A673 (cell line): ENCODE measurements at places on chromosomes 4 and X.
A peak's percentile ranks its signal among the peaks of the same experiment; 100 is the strongest.

DNA sequence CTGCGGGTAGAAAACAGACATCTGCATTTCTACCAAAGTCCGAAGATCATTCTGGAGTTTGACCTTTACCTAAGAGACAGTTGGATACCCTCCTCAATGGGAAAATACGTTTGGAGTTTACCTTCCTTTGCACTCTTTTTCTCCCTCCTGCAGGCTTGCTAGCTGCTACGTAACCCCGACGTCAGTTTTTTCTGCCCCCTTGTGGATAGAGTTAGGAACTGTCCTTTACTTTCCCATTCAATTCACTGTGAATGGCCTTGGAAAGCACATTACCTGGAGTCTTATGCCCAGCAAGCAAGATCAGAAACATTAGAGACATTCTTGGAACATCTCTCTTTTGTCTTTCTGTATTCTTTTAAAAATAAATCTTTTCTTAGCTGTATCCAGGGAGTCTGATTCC is 250.7 kb downstream of the NAP1L3 start:
- DNase-seq = peak; percentile 69

DNA sequence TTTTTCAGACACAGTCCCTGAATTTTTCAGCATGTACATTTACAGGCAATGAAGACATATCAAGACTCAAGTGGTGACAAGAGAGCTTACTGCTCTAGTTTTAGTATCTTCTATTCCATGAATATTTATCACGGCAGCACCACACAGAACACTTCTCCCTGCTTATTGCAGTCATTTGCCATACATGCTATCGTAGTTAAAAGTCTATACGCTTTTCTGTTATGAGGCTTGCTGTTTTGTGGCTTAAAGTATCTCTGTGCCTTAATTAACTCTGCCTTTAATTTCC is 65.4 kb upstream of the GK2 start:
- no peak for DNase-seq

GRCh38 chrX:39309018-39309635 is 507.9 kb downstream of the MID1IP1 start:
- DNase-seq = peak; percentile 17

GRCh38 chrX:8204169-8204935 is 33.3 kb upstream of the VCX2 start:
- DNase-seq = no peak

DNA sequence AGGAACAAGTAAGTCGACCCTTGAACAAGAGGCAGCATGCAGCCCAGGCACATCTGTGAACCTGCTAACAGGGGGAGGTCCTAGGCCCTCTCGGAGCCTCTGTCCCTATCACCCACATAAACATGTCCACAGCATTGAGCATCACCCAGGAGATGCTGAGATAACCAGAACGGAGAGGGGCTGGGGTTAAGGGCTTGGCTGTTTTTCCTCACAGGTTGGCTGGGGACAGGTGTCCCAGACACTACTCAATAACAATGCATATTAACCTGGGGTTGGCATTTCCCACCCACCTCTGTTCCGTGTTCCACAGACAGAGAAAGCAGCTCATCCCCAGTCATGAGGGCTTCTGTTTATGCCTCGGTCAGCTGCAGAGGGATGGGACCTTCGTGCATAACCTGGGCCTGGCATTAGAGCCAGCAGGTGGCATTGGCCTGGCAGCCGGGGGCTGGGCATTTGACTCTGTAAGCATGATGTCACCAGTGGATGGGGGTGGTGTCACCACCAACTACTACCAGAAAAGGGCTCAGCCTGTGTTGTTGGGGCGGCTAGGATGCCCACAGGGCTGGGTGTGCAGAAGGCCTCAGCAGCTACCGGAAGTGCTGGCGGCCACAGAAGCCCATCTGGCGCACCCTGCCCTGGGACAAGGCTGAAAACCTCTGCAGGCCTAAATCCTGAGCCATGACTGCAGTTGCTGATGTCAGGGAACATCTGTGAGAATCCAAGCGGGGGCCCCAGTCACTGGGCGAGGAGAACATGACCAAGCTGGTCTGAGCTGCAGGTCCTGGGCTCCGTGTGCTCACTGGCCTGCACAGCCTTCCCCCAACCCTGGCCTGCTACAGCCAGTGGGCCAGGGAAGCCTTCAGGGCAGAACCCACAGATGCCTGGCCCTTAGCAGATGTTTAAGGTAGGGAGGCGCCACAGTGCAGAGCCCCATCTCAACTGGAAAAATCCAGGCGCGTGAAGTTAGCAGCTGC is 351.4 kb downstream of the NR3C2 start:
- DNase-seq = no peak

DNA sequence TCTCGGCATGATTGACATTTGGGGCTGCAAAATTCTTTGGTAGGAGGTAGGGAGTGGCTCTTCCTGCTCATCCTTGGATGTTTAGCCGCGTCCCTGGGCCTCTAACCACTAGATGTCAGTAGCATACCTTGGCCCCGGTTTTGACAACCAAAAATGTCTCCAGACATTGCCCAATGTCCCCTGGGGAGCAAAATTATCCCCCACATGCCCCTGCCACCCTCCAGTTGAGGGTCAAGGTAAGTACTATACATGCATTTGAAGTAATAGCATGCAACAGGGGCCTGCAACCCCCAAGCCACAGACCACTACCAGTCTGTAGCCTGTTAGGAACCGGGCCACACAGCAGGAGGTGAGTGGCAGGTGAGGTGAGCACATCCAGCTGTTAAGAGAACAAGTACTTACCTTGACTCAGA is 17.6 kb upstream of the KIAA1210 start:
- DNase-seq = peak; percentile 21

GRCh38 chrX:39204945-39205344 is 403.7 kb downstream of the MID1IP1 start:
- no peak for DNase-seq

GRCh38 chr4:133145758-133146573 is 3.1 kb upstream of the PCDH10 start:
- DNase-seq = no peak

DNA sequence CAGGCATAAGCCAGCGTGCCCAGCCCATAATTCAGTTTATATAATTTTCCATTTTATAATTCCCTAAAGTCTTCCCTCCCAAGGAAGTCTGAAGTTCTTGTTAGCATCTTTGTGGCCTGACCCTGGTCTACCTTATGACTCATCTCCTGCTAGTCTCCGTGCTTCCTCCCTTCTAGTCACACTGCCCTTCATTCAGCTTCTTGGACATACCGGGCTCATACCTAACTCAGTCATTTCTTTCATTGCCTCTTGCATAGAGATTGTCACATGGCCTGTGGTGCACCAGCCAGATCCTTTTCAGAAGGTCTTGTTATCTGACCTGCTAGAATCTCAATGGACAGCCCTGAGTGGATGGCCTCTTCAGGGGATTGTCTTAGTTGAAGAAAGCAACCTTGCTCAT is 22.8 kb upstream of the MAML3 start:
- DNase-seq = no peak

DNA sequence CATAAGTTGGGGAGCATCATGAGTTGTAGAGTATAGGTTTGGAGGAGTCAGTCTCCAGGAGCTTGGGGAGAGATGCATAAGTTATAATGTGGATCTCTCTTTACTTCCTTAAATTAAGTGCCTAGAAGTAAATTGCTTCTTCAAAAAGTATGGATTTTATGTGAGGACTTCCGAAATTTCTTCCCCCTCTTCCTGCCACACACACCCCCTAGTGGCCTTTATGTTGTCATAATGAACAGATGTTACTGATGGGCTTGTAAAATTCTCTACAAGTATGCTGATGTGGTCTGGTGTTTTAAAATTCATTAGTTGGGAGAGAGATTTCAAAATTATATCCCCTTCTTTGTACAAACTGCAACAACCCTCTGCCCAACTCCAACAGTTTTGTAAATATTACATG is 2.3 kb upstream of the METTL14 start:
- peak; percentile 74 for DNase-seq

GRCh38 chr4:172134521-172134920 is 321.3 kb downstream of the GALNTL6 start:
- no peak for DNase-seq

DNA sequence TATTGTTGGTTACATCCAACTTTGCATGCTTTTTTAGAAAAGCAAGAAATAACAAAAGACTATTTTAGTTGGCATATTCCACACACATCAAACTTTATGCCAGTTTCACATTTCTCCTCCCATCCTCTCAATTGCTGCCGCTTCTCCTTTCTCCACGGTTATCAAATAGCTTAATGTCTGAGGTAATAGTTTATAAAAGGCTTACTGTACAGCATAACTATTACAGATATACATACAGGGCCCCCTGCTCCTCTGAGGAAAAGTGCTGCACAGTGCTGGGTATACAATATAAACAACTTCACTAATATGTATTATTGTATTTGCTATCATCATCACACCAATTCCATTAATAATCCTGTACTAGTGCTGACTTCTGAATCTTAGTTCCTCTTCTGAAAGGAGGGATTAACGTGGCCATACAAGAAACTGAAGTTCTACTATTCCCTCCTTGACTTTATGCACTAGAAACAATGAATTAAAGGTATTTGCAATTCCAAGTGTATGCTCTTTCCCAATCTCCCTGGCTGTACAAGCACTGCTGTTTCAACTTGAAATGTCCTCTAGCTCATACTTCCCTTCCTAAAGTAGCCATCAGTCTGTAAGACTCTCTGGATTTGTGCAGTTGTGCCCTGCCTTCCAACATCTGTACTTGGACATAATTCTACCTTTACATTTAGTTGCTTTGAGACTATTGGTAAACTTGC is 2.5 kb downstream of the CCNI start:
- no peak for DNase-seq

GRCh38 chrX:138150709-138151108 is 560.8 kb downstream of the FGF13 start:
- DNase-seq = peak; percentile 29

DNA sequence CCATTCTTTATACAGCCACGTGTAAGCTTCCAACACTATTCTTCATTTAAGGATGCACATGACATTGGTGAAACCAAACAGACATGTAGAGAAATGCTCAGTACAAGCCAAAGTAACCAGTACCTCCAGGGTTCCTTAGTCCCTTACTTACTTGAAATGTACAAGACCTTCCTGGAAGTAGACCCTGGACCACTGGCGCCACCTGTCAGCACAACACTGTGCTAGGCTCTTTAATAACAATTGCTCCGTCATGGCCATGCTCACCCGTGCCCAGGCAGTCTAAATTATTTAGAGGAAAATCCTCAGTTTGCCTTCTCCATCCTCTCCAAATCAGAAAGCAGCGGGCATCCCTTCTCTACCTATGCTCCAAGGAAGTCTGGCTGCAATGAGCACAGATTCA is 52.7 kb downstream of the ADGRA3 start:
- DNase-seq = no peak

DNA sequence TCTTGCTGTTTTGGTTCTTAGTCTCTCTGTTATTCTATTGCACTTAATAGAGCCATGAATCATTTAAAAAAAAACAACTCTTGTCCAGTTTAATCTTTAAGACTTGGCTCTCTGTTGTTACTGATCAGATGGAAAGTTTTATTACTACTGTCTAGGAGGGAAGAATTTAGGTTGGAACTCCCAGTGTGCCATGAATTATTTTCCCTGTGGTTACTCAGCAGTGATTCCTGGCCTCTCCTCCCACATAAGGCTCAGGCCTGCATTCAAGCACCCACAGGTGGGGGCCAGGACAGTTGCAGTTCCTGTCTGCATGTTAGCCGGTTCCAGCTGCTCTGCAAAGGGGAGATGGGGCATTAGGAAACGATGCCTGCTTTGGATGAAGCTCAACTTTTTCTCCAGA is 29.8 kb upstream of the ESX1 start:
- DNase-seq = no peak
